ENCODE measurements at places on chromosomes 5 and 9.

GRCh38 chr5:80275347-80275746 lies 19.5 kb upstream of the SERINC5 start:
- no peak for DNase-seq

GRCh38 chr5:179118338-179118737 lies 58.2 kb downstream of the ZNF354C start:
- DNase-seq, result no peak

GRCh38 chr5:177097016-177097985 lies 10.6 kb downstream of the FGFR4 start:
- no peak for DNase-seq

- no peak for DNase-seq
Measured at GRCh38 chr9:117083559-117083958, 331.3 kb downstream of the ASTN2 start.

DNA sequence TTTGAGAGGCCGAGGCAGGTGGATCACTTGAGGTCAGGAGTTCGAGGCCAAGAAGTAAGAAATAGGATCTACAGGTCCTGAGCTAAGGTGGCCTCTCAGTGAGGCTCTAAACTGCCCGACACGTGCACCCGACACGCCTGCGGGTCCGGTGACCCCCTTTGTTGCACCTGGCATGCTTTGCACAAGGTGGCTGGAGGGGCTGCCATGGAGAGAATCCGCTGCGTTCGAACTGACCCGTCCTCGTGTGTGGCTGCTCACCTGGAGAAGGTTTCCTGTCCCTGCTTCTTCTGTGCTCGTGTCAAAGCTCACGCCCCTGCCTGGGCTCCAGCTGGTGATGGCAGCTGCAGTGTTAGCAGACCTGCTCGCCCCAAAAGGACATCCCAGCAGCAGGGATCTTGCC lies 5.7 kb upstream of the OLFM1 start:
- no peak for DNase-seq

- DNase-seq, result no peak
Measured at GRCh38 chr5:54678737-54679136, 161.2 kb downstream of the SNX18 start.

GRCh38 chr9:98303633-98304125 lies 48.2 kb upstream of the TBC1D2 start:
- no peak for DNase-seq

DNA sequence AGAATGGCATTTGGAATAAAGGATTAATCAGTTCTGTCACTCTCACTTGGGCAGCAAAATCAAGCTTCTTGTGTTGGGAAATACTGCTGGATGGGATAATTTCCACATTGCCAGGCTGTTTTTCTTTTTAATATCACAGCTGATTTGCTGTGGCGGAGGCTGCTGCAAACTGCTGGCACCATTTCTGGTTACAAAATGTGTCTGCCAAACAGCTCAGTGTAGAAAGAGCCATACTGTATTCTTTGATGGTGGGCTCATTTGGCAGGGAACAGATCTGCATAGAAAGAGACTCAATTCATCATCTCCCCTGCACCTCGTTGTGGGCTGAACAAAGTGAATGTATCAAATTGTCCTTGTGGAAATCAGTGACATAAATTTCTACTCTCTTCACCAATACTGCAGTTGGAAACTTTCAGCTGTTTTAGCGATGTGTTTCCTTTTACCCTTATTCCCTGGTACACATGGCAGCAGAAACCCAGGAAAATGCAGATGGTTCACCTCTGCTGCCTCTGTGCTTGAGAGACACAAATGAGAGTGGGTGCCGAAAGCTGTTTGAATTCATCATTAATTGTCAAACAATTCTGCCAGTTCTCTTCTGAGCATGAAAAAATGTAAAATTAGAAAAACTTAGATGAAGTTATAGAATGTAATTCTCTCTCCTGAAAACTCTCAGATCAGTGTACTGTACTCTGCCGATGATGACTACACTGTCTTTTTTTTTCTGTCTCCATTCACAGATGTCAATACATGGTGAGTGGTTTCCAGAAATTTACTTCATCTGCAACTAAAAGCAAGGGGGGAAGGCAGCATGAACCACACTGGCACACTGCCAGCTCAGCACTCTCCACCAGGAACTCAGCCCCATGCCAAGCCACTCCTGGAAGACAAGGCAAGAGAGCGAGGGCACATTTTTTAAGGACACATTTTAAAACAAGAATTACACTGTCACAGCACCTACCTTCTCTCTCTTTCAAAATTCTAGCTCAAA lies 75.0 kb downstream of the HMHB1 start:
- DNase-seq, result no peak

Data from stimulated activated CD4-positive, alpha-beta T cell treated with anti-CD3 and anti-CD28 coated beads, Interleukin-4, amount 100 ng/mL, for 1 hour (primary cell).